ENCODE measurements at places on chromosomes 6 and 20.

GRCh38 chr20:53809728-53810365 is 216.2 kb upstream of the ZNF217 start:
- DNase-seq, result no peak

DNA sequence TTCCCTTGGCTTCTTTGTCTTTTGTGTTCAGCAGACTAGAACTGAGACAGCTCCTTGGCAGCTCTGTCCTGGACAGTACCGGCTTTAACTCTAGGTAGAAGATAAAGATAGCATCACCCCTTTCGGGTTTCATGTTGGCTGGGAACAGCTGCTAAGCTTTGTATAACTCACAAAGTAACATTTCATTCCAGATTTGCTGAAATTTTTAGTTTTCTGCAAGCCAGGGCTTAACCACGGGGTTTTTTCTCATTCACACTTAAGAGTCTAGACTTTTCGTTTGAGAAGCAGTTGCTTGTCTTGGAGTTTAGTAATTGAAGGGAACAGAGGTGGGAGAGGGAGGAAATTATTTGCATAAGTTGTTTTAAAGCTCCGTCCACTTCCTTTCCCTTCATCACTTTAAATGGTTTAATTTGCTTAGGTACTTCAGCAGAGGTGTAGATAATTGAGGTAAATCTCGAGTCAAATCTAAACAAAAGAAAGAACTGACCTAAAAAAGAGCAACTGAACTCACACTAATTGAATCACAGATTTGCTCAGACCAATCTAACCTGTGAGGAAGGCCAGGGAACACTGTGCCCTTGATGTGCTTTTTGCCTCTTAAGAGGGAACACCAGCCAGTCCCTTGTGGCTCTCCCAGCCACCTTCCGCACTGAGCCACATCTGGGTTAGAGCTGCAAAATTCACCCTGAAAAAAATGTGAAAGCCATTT is 48.3 kb downstream of the RREB1 start:
- no peak for DNase-seq

GRCh38 chr20:24918579-24919566 is 30.2 kb upstream of the CST7 start:
- no peak for DNase-seq

- DNase-seq, result peak; percentile 77
Observed at GRCh38 chr6:154572556-154572955, 62.1 kb upstream of the CNKSR3 start.

- DNase-seq, result no peak
Observed at GRCh38 chr20:24364482-24364881, 104.9 kb upstream of the SYNDIG1 start.

GRCh38 chr6:99573980-99574617 is 5.6 kb upstream of the CCNC start:
- no peak for DNase-seq

- DNase-seq, result no peak
Observed at GRCh38 chr6:4347877-4348276, 212.5 kb upstream of the ECI2 start.

DNA sequence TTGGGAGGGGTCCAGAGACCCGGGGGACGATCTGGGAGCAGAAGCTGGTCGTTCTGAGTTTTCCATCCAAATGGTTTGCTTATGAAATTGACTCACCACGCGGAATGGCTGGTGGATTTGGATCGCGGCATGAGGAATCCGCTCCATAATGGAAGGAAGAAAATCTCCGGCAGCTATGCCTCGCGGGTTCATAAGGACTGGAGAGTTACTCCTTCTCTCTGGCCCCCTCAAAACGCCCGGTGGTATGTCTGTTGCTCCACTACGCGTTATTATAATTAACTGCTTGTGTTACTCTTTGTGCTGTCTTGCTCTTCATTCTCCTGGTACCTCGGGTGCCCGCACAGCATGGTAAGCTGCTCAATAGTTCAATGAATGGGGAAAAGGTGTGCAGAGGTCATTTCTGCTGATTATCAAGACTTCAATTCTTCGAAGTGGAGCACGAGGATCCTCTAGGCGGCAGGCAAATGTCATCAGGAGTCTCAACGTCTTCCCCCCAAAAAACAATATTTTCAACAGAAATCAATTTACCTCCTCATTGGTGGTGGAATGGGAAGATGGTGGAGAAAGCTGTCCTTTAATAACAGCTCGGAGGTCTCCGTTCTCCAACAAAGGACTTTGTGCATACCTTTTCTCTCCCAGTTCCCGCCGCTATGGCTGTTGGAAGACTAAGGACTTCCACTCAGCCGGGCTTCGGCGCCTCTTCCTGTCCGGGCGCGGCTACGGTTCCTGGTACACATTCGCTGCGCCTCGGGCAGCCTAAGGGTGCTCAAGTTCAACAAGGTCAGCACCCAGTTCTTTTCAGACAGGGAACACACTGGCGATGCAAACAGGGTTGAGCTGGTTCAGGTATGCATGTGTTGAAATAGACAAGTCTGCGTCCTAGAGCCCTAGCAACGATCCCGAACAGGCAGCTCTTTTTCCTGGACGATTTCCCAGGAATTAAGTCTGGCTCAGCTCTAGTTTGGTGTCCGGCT is 9.2 kb upstream of the PRSS16 start:
- DNase-seq, result no peak

- no peak for DNase-seq
Observed at GRCh38 chr6:9540126-9540525, 874.7 kb downstream of the TFAP2A start.

- no peak for DNase-seq
Observed at GRCh38 chr6:140140891-140141290, 766.4 kb upstream of the CITED2 start.

GRCh38 chr6:152948150-152948768 is 34.6 kb downstream of the FBXO5 start:
- DNase-seq, result peak; percentile 63

DNA sequence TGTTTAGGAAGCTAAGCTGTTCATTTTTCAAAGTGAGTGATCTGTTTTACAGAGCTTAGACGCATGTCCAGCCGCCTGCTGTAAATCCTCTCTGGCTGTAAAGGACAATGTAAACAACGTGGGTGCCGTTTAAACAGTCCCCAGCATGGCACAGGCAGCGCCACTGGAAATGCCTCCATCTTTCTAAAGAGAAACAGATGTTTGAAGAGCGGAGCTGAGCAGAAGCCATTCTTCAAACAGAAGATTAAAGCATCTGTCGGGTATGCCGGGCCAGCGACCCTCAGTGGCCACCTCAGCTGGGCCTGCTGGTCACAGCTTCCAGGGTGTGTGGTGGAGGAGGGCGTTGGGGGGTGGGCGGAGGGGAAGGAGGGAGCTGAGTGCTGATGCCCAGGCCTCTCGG is 138.6 kb downstream of the ERMARD start:
- DNase-seq, result no peak

- no peak for DNase-seq
Observed at GRCh38 chr6:108730635-108731515, 117.3 kb upstream of the ARMC2 start.

GRCh38 chr6:122714059-122714458 is 65.5 kb upstream of the FABP7 start:
- DNase-seq, result no peak

DNA sequence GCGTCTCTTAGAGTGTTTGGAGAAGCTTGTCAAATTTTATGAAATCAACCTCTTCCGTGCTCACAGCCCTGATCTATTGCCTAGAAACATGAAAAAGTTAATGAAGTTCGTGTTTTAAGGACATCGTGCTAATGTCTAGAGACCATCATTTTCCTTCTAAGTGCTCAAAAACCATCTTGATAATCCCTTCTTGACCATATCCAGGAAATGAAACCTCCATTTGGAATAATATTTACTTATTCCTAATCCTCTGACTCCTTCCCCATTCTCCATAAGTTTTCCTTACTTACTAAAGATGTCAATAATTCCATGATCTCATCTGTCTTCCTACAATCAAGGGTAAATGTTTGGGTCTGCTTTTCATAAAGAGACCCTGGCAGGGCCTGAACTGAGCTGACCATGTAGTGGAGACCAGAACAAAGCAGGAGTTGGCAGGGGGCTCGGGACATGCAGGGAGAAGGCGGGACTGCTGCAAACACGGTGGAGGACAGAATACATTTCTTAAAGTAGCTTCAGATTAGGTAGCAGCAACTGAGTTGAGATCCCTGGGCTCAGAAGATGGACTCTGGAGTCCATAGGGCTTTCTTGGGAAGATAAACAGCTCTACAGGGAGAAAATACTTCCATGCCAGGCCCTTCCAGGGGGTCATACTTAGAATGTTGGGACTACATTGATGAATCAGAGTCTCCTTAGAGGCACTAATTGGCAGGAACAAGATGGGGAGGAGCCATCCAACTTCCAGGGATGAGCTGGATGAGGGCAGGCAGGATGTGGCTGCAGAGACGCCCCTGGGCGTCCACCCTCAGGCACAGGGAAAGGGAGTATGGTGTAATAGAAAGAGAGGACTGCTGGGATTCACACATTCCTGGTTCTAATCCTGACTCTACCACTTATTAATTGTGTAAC is 100.7 kb downstream of the RIN2 start:
- no peak for DNase-seq

GRCh38 chr20:17809362-17810061 is 109.7 kb downstream of the BANF2 start:
- DNase-seq, result no peak

DNA sequence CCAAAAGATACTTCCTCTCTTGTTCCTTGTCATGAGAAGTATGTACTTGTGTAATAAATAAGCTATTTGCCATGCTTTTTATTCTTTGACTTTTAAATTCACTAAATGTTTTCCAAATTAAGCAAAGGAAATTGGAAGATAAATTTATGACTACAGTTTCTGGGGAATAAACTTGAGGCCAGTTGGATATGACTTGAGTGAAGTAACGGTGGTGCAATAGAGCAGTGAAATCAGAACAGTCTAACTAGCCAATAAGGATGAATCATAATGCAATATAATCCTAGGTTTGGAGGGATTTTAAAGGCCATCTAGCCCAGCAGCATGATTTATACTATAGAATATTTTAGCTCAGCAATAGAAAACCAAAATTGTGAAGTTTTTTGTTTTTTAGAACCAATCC is 183.8 kb upstream of the TCF21 start:
- DNase-seq, result no peak

- no peak for DNase-seq
Observed at GRCh38 chr20:16479666-16480065, 93.6 kb downstream of the KIF16B start.

DNA sequence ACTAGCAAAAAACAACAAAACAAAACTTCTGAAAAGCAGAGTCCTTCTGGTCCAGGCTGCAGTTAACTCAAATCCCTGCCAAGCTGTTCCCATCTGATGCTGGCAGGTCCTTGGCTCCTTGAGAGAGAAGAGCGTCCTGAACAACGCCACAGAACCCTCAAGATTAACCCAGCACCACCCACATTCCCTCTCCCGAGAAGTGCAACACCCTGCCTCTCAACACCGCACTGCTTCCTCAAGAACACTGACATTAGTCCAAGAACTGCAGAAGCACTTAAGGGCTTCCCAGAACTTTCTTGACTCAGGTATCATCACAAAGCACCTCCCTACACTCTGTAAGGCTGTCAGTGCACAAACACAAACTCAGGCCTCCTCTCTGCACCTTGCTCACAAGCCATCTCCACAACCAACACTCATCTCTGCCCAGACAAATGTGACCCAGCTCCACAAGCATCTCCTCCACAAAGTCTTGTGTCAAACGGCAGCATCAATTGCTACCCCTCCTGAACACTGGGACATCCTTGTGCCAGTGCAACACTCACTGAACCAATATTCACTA is 7.5 kb downstream of the MRPL14 start:
- no peak for DNase-seq

DNA sequence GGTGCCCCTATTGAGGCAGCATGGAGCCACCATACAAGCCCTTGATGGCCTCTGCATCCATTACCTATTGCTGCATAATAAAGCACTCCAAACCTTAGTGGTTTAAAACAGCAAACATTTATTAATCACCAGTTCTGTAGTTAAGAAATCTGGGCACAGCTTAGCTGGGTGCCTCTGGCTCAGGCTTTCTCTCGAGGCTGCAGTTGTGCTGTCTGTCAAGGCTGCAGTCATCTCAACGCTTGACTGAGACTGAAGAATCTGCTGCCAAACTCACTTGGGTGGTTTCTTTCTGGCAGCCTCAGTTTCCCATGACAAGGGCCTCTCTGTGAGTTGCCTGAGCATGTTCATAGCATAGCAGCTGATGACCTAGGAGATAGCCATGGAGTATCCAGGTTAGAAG is 207.4 kb upstream of the LRFN2 start:
- DNase-seq, result no peak

GRCh38 chr6:126050795-126051194 is 64.5 kb downstream of the TRMT11 start:
- DNase-seq, result no peak

DNA sequence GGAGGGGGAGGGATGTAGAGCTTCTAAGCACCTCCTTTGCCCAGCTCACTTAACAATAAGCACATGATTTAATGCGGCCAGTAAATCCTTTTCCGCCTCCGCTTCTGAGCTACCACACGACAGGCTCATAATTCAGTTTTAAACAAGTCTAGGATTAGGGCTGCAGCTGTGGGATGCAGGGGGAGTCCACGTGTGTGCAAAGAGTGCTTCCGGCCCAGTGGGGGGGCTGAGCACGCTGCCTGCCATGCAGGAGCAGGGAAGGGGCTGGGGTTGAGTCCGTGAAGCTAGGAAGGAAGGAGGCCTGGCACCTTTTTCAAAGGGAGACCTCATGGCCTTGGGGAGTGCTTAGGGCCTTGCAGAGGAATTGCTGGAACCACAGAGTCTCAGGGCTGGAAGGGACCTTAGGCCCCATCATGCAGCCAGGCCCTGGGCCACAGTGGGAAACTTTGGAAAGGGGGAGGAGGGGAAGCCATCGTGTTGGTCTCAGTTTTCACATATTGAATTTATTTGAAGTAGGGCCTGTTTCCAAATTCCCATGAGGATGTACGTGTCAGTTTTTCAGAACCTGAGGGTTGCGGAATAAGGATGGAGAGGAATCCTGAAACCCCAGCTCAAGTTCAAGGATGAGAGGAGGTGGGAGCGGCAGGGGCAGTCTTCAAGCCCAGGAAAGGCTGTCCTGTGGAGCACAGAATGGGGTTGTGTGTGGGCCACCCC is 96.1 kb downstream of the VEGFA start:
- DNase-seq, result no peak

- DNase-seq, result no peak
Observed at GRCh38 chr6:47571488-47571887, 93.9 kb downstream of the CD2AP start.

- DNase-seq, result no peak
Observed at GRCh38 chr20:16158090-16158975, 414.9 kb downstream of the KIF16B start.

DNA sequence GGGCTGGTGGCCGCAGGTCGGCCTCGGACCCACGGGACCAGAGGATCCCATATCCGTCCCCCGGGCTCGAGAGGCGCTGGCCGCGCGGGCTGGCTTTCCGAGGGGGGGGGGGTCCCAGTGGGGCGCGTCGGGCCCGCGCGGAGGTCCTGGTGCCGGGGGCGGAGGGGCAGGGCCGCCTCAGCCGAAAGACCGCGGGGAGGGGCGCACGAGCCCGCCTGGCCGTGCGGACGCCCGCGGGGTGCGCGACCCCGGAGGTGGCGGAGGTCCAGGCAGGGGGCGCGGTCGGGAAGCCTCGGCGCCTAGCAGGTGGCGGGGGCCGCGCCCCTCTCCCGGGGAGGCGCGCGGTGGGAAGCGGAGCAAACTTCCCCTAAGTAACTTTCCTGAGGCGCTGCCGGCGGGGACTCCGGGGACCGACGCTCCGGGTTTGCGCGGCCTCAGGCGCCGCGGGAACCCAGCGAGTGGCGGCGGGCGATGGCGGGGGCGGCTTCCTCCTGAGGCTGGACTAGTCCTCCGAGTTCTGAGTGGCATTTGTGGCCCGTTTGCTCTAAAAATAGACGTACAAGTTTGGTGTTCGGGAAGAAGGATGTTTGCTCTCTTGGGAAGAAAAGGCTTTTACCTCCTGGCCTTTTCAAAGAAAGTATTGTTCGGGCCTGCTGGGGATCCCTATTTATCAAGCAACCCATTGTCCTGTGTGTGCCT is 26.5 kb upstream of the BTBD3 start:
- DNase-seq, result peak; percentile 22

- DNase-seq, result no peak
Observed at GRCh38 chr6:156508923-156509322, 268.3 kb upstream of the ARID1B start.
